ENCODE measurements at places on chromosomes 7 and 10.

DNA sequence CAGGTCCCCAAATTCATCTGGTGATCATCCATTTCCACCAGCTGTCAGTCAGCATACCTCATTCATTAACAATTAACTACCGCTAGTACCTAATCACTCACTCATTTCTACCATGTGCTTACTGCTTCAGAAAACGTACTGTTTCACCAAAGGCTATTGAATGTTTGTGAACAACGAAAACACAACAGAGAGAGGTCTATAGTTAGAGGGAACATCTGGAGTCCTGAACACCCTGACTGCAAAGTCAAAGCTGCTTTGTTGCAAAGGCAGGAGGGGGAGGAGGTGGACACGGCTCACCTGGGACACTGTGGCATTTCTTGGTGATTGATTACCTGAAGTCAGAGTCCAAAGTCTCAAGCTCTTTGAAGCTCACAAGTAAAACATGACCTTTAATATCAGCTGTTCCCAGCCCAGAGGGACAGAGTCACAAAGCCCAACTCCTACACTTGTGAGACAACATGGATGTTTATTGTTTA is 342.3 kb upstream of the ADARB2 start:
- DNase-seq, result no peak

DNA sequence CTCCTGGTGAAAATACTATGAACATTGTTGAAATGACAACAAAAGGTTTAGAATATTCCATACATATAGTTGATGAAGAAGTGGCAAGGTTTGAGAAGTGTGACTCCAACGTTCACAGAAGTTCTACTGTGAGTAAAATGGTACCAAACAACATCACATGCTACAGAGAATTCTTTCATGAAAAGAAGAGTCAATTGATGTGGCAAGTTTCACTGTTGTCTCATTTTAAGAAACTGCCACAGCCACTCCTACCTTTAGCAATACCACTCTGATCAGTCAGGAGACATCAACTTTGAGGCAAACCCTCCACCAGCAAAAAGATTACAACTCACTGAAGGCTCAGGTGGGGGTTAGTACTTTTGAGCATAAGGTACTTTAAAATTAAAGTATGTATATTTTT is 693.3 kb downstream of the GRID1 start:
- no peak for DNase-seq

DNA sequence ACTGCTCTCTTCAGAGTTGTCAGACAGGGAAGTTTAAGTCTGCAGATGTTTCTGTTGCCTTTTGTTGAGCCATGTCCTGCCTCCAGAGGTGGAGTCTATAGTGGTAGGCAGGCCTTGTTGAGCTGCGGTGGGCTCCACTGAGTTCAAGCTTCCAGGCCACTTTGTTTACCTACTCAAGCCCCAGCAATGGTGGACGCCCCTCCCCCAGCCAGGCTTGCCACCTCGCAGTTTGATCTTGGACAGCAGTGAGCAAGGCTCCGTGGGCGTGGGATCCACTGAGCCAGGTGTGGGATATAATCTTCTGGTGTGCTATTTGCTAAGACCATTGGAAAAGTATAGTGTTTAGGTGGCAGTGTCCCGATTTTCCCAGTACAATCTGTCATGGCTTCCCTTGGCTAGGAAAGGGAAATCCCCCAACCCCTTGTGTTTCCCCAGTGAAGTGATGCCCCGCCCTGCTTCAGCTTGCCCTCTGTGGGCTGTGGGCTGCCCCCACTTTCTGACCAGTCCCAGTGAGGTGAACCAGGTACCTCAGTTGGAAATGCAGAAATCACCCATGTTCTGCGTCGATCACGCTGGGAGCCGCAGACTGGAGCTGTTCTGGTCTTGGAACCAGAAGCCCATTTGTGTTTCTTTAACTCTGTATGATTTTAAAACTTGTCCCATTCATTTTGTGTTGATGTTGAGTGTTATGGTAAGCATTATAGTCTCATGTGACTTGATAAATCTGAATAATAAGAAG is 89.2 kb upstream of the CALCR start:
- no peak for DNase-seq

- no peak for DNase-seq
These were observed 65.6 kb downstream of the CDH23 start for GRCh38 chr10:71462062-71462935.

DNA sequence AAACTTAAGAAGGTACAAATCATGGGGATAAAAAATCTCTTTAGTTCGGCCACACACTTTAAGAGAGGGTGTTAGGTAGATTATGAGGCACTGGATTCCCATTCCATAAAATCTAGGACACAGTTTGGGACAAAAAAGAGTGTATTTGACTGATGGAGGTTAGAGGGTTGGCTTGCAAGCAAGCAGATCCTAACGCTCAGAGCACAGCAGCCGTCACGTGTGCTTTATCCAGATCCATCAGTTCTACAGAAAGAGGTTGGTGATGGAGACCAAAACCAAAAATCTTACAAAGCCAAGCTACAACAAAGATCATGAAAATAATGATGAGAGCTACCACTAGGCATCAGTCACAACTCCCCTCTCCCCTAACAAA is 549.4 kb downstream of the TNS3 start:
- no peak for DNase-seq

GRCh38 chr7:99030457-99030856 is 113.5 kb downstream of the SMURF1 start:
- no peak for DNase-seq

- DNase-seq, result no peak
These were observed 25.3 kb downstream of the EN2 start for GRCh38 chr7:155483245-155483644.

- DNase-seq, result no peak
These were observed 122.7 kb upstream of the TMEM229A start for GRCh38 chr7:124155432-124156022.

- DNase-seq, result no peak
These were observed 106.4 kb upstream of the GSDME start for GRCh38 chr7:24863626-24864025.

DNA sequence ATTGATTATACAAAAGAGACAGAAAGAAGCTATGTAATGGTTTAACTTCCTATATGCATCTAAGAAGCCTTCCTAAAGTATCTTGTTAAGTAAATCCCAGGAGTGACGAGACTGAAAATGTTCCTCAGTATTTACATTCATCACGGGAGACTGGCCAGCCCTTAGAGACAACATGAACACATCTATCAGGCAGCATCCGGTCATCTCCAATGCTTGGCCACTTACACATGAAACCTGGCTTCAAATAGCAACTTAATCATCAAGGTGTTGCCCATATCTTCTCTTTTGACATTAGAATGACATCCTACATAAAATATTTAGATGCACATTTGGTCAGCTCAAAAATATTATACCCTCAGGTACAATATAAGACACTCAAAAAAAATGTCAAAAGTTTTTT is 33.8 kb downstream of the ERCC6 start:
- DNase-seq, result no peak

GRCh38 chr7:2360796-2361195 is 6.2 kb downstream of the EIF3B start:
- DNase-seq, result no peak

GRCh38 chr10:125370578-125370977 is 210.2 kb upstream of the CTBP2 start:
- DNase-seq, result no peak

GRCh38 chr10:74641659-74642058 is 184.7 kb upstream of the KAT6B start:
- no peak for DNase-seq

DNA sequence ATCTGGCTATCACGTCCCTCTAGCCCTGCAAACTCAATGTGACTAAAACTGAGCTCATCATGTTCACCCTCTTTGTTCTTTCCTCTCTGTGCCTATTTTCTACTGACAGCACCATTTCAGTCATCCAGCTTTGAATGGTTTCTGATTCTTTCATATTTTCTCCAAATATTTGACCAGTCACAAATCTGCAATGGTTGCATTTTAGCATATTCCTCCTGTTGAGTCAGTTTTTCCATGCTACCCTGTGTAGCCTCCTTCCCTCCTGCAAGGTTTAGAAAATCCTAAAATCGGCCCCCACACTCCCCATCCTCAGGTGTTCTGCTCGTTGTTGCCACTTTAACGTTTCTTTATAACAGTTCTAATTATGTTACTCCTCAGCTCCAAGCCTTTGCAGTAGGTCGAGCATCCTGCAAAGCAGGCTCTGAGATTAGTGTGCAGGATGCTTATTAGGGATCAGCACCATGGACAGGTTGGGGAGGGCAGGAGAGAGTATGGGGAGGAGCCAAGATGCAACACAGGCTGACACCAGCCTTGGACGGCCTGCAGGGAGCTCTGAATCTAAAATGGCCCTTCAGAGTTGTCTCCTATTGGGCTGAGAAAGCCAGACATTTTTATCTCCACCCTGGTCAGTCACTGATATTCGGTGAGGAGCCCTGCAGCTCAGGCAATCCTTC is 531.0 kb upstream of the COBL start:
- no peak for DNase-seq

- no peak for DNase-seq
These were observed 16.8 kb downstream of the GPAM start for GRCh38 chr10:112166800-112167199.

Measured in RWPE2 (cell line).